ENCODE measurements at places on chromosomes 16 and 17. TPM values are rescaled to one million over a fixed set of nuclear protein-coding genes. Genes with fewer than 3 reads are reported as not detected.

GRCh38 chr16:72501739-72502593, 330.0 kb upstream of the PMFBP1 start:
- no peak for ATAC-seq

DNA sequence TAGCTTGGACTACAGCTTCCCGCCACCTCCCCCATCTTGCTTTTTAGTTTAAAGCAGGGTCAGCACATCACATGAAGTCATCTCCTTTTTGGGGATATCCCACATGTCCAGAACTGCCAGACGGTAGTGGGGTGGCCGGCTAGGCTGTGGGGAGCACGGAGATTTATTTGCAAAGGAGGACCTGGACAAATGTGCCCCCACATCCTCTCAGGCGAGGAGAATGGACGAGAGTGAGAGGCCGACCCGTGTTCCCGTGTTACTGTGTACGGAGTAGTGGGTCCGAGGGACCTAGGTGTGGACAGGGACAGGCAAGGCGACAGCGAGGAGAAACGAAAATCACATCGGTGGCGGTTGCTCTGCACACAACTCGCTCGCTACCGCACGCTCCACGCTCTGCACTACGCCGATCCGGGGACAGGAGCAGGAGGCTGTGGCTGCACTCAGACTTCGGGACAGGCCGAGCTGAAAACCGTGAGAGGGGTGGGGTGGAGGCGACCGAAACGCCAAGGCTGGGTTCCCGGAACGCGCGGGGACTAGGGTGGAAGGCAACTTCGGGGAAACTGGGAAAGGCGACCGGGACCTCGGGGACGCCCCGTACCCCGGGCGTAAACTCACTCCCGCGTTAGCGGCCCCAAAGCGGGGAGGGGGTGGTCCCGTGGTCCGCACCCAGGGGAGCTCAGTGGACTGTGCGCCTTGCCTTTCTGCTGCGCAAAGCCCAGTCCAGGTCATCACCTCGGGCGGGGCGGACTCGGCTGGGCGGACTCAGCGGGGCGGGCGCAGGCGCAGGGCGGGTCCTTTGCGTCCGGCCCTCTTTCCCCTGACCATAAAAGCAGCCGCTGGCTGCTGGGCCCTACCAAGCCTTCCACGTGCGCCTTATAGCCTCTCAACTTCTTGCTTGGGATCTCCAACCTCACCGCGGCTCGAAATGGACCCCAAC, at the start of gene MT1A:
TSS of gene MT1A (plus strand) at position 853 of the 937 bp plus-strand sequence. CDS start at position 926, 73 bp downstream.
- peak; percentile 84 for ATAC-seq

Gene SYNGR3
- total RNA-seq, result 1.2 TPM

Gene TRPV2
- total RNA-seq, result 15.5 TPM

DNA sequence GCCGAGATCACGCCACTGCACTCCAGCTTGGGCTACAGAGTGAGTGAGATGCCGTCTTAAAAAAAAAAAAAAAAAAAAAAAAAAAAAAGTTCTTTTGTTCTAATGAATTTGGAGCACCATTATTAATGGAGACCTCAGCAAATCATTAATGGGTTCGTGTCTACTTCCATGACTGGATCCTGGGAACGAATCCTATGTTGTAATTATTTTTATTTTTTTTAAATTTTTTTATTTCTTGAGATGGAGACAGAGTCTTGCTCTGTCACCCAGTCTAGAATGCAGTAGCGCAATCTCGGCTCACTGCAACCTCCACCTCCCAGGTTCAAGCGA, 30.7 kb downstream of the SPOP start:
- peak; percentile 31 for ATAC-seq

GRCh38 chr17:35407531-35407930, 24.8 kb downstream of the SLFN12 start:
- ATAC-seq, result no peak

DNA sequence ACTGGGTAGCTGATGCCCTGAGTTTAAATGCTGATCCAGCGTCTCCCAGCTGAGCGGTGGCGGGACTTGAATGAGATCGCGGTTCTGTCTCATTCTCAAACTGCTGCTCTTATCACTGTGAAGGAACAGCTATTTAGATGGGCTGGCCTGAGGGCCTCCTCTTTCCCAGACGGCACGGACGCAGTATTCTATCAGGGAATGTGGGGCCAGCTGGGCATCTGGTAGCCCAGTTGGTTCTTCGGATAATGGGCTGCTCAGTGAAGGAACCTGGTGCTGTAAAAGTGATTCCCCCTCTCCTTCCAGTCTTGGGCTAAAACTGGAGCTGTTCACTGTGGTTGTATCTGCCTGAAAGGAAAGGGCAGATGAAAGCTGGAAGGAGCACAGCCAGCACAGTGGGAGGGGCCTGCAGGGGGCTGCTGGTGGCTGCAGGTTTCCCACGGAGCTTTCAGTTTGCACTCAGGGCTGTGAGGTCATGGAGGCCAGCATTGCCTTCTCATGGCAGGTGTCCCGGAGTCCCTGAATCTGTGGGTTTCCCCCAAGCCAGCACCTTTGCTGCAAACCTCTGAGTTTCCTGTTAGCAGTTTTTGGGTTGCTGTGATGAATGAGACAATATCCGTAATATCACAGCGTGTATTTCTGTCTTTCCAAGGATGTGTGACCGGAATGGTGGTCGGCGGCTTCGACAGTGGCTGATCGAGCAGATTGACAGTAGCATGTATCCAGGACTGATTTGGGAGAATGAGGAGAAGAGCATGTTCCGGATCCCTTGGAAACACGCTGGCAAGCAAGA, 3.6 kb downstream of the IRF8 start:
- ATAC-seq, result no peak

DNA sequence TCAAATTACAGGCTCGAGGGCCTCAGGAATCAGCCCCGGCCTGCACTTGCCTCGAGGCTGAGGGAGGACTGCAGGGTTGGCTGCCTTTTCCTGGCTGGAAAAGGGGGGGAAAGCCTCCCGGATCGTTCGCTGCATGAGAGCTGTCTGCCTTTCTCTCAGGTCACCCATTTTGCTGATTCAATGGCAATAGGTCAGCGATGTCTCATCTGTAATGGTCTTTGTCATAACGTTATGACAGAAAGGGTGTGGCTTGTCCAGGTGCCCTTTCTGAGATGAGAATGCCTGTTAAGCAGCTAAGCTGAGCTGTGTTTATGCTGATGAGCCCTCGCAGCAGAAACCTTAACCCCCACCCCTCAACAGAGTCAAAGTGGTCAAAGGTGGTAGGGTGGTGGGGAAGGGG, 81.8 kb downstream of the AKAP1 start:
- ATAC-seq, result no peak

GRCh38 chr17:57603546-57603945, 141.6 kb downstream of the CCDC182 start:
- no peak for ATAC-seq

DNA sequence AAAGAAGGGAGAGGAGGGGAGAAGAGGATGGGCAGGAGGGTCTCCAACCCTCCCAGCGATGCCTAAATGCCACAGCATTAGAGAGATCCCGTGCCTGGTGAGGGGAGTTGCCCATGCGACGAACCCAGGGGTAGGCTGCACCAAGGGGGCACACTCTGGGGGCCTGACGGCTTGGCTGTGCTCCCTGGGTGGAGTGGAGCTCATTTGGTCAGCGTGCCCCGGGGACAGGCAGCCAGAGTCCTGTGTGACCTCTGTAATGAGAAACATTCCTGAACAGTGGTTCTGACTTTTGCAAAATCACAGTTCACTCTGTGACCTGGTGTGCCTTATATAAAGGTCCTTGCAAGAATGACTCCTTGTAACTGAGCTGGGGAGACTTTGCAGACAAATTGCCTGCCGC, 205.0 kb upstream of the N4BP1 start:
- ATAC-seq, result no peak

- ATAC-seq, result peak; percentile 93
Measured at GRCh38 chr16:68085259-68086071, at the start of gene NFATC3. NFATC3 (plus strand) TSS chr16:68085370; CDS start chr16:68085682, 312 bp downstream.

- ATAC-seq, result no peak
Measured at GRCh38 chr16:66543541-66543940, 6.4 kb downstream of the TK2 start.

Gene STAC2
- not detected for total RNA-seq

Gene ABCA10
- total RNA-seq, result 7.1 TPM

- no peak for ATAC-seq
Measured at GRCh38 chr17:28174352-28175046, 132.0 kb downstream of the NLK start.

DNA sequence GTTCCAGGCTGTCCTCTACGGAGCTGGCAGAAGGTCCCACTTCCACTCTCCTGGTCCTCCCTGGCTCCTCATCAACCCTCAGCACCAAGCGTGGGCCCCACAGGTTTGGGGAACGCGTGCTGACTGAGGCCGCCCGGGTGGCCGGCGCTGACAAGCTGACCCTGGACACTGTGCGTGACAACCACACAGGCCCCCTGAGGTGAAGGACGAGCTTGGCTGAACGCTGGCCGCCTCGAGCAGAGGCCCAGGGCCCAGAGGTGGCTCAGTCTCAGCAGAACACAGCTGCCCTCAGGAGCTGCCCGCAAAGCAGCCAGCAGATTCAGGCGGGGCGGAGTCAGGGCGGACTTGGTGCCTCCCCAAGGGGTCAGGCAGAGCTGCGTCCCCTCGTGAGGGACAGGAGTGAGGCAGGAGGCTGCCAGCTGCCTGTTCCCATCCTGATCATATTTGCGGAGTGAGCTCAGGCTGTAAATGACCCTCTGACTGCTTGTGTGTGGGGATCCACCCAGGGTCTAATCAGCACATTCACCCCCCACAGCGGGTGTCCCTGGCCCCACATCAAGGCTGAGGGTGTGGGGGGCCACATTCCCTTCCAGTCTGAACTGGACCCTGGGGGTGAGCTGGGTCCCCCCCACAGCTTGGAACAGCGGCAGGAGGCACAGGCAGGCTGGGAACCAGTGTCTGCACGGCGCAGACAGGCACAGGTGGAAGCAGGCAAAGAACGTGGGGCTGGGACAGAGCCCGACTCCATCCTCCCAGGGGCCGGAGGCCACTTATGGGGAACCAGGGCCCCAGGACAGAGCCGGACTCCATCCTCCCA, 105.1 kb upstream of the METRNL start:
- ATAC-seq, result no peak

Gene OTOP3
- total RNA-seq, result 0.31 TPM

GRCh38 chr16:11149011-11149616, 106.9 kb downstream of the SOCS1 start:
- peak; percentile 46 for ATAC-seq

DNA sequence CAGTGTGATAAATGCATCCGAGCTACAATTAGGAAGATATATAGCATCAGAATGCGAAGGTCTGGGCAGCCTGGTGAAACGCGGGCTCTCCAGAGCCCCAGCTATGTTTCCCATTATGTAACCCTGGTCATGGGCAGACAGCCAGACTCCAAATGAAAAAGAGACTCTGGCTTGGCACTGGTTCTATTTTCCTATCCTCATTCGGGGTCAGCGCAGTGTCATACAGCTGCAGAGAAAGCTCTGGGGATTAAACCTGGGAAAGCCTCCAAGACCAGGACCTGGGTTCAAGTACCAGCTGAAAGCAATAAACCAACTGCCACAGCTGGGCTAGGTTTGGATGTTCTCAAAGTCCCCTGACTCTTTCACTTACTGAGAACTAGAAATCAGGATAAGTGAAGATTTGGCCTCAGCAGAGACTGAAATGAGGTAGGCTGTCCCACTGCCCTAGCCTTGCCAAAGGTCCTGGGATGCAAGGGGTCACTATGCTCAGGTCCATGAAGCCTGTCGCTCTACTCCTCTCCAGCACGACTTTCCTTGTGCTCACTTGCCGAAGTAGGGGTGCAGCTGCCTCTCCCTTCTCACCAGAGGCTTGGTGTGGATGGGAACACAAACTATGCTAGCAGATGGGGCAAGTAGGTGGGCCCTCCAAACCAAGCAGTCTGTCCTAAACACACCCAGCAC, 123.8 kb downstream of the SMG6 start:
- ATAC-seq, result peak; percentile 72

DNA sequence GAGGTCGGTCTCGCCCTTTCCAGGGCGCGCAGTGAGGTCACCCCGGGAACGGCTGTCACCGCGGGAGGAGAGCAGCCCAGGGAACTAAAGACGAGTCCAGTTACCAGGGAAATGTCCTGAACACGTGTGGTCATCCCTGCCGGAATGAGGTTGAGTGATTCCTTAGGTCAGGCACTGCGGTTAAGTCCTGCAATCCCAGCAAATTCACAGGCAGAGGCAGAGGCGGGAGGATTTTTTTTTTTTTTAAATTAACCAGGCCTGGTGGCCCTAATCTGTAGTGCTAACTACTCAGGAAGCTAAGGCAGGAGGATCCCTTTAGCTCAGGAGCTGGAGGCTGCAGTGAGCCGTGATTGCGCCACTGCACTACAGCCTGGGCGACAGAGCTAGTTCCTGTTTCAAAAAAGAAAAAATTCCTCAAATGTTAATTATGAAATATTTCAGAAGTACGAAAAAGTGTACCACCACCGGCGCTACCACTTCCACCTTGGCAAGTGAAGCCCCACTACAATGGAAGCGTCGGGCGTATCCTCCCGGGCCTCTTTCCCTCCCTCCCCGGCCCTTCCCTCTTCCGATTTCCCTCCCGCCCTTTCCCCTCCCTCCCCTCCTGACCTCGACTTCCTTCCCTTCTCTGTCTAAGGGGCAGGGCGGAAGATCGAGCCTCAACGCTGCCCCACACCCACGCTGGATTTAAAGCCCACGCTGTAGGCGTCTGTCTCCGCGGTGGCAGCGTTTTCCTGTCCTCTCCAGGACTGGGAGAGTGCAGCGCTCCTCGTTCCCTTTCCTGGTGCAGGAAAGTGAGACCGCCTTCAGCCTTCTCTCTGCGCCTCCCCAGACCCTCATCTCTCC, 27.3 kb downstream of the SLFN11 start:
- ATAC-seq, result peak; percentile 88

DNA sequence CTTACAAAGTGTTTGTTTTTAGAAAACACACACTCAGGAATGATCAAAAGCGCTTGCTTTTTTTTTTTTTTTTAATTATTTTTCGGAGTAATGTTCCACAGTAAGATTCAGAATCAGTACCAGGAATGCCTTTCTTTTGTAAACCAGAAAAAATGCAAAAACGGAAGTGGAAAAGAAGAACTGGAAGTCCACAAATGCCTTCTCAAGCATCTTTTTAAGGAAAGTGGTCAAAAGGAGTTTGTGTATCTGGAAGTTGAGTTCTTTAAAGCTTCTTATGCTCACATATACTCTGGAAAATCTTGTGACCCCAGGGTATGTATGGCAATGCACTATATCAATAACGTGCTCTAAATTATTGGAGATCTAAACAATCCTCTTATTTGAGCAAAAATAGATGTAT, 126.0 kb downstream of the ABCA8 start:
- ATAC-seq, result no peak

DNA sequence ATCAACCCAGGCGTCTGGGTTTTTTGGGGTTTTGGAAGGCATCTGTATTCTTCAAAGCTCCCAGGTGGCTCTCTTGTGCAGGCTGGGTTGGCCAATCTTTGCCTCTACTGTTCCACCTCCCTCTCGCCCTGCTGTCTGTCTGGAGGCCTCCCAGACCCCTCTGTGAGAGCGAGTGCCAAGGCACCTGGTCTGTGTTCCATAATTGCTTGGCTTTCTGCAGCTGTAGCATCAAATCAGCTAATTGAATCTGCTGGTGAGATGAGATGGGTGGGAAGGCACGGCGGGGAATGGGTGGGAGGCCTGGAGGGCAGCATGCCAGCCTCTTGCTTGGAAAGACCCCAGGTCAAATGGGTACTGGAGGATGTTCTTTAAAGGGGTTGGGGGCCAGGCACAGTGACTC, 52.5 kb upstream of the CLEC19A start:
- ATAC-seq, result no peak

- ATAC-seq, result peak; percentile 20
Measured at GRCh38 chr16:65284626-65285025, 162.8 kb upstream of the CDH11 start.

Gene CLEC18B
- total RNA-seq, result 0.20 TPM

Measured in gastroesophageal sphincter (tissue), 4 donors.